Stimulated activated CD8-positive, alpha-beta memory T cell treated with anti-CD3 and anti-CD28 coated beads, Interleukin-15, amount 100 ng/mL, for 48 hours (primary cell): ENCODE measurements at places on chromosomes 6 and 20.

DNA sequence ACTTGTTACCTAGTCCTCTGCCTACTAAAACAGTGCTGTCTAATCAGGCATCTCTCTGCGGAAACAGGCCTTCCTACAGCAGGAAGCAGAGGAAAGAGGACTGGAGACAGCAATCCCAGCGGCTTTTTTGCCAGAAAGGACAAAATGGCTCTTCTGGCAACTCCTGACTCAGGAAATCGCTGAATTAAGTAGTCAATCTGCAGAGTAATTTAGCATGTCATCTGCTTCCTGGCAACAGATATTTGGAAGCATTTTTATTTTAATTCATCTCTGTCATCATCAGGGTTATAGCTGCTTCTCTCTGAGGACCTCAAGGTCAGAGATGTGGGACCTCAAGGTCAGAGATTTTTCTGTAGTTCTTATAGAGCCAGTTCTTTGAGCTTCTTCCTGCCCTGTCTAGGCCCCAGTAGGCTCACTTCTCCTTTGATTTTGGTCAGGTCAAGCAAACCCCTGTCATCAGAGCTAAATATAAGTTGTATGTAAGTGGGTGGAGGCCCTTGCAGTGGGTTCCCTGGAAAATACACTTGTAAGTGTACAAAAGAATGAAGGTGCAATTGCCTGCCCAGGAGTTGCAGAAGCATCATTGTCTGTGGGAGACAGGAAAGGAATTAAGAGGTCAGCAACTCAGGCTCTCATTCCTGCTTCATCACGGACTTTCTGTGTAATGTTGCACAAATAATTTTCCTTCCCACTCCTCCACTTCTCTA lies 229.4 kb downstream of the ALDH8A1 start:
- no peak for DNase-seq

DNA sequence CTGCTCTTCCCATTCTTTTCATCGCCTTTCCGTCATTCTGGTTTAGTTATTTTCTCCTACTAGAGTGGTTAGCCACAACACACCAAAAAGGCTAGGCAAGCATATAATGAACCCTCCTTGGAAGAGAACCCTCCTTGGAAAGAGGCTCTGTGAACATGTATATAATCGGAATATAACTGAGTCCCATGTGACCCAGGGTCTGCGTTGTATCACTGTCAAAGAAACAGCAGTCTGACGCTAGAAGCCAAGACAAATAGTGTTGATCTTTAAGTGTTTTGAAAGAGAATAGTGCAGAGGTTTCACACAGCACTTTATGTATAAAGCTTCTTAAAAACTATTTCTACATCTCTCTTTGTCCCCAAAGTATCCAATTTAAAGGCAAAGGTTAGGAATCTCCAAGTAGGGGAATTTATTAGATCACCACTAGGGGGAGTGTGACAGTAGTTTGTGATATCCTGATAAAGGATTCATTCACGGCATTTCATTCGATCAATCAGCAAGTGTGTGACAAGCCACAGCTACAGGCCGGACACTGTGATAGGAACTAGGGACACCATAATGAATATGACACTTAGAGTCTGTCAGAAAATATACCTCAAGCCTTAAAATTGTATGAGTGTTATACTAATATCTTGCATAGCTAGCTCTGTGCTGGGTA lies 395.3 kb downstream of the CD109 start:
- no peak for DNase-seq

DNA sequence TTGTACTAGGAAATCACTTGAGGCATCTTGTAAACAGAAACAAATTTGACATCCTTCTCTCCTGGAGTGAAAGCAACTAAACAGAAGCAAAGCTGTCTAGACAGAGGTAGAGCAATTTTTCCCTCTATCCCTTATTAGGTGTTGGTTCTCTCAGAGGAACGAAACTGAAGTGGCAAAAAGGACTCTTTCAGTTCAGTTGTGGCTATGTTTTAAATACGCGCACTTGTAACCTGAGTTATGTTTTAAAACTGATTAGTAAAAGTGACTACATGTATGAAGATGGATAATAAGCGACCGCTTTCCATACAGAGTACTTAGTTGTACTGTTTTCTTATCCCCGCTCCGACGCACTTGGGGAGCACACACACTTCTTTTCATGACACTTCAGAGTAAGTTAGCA lies 551.0 kb downstream of the PHF3 start:
- DNase-seq = no peak

- no peak for DNase-seq
Measured at GRCh38 chr6:2873643-2874042, 29.5 kb downstream of the SERPINB9 start.

GRCh38 chr20:50523552-50524167 lies 13.5 kb downstream of the PTPN1 start:
- DNase-seq = no peak

- no peak for DNase-seq
Measured at GRCh38 chr20:14986026-14986655, 648.7 kb upstream of the FLRT3 start.

- no peak for DNase-seq
Measured at GRCh38 chr6:160519603-160520042, 144.5 kb downstream of the LPA start.
